ENCODE measurements at places on chromosomes 3 and 15.

GRCh38 chr3:160130071-160130470 is 95.2 kb upstream of the C3orf80 start:
- DNase-seq = no peak

DNA sequence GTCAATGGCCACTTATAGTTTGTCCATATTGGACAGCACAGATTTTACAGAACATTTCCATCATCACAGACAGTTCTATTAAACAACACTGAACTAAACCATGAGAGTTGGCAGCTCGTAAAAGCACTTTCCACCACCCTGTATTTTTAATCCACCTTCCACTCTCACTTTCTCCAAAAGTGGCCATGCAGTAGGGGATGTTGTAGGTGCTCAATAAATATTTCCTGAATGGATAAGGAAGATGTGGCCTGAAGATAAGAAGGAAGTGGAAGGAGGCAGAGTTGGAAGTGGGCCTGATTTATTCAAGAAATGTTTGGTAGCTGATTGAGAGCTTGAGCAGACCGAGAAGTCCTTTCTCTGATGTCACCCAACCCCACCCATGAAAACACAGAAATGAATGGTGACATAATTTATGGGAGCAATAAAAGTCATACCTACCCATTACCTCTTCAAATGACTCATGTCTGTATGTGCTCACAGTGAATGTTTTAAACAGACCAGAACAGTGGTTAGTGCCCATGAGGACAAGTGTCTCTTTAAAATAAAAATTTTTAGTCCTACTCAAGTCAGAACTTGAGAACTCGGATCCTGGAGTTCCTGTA is 39.6 kb upstream of the CTNNB1 start:
- DNase-seq = peak; percentile 92

GRCh38 chr3:141249041-141249440 is 17.4 kb downstream of the PXYLP1 start:
- DNase-seq = no peak

DNA sequence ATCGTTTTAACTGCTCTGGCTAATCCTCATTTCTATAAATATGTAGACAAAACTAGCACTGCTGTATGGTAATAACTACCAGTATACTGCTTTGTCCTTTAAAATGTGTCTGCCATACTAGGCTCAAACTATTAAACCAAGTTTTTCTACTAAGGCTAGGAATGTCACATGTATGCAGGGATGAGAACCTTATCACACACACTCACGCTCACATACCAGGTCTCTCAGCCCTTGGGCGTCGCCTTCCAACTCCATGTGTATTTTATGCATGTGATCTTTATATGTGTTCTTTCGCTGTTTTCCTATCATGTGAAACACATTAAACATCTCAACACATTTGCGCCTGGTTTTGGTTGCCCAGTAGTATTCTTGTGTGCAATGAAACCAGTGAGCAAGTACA is 32.6 kb downstream of the ATP2C1 start:
- DNase-seq = no peak

DNA sequence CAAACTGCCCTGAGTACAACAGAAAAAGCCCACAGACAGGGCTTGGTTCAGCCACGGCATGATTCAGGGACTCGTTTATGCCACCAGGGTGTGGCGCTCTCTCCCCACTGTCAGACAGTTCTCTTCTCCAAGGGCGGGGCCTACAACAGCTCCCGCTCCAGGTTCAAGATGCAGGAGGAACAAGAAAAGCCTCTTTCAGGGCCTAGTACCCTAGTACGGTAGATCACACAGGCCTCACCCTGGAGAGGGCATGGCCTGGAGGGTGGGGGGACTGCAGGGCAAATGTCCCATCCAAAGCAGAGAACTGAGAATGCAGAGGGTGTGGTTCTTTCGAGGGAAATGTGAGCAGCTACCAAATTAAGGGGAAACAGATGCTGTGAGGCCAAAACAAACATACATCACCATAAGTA is 12.0 kb downstream of the MESD start:
- DNase-seq = no peak

GRCh38 chr3:61638741-61639140 is 77.4 kb downstream of the PTPRG start:
- no peak for DNase-seq

GRCh38 chr3:37456270-37456708 is 281.9 kb upstream of the LRRFIP2 start:
- DNase-seq = no peak

DNA sequence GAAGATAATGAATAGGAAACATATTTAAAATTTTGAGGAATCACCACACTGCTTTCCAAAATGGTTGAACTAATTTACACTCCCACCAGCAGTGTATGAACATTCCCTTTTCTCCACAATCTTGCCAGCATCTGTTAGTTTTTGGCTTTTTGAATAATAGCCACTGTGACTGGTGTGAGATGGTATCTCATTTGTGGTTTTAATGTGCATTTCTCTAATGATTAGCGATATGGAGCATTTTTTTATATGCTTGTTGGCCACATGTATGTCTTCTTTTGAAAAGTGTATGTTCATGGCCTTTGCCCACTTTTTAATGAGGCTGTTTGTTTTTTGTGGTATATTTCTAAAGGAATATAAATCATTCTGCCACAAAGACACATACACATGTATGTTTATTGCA is 166.3 kb downstream of the NECTIN3 start:
- no peak for DNase-seq

DNA sequence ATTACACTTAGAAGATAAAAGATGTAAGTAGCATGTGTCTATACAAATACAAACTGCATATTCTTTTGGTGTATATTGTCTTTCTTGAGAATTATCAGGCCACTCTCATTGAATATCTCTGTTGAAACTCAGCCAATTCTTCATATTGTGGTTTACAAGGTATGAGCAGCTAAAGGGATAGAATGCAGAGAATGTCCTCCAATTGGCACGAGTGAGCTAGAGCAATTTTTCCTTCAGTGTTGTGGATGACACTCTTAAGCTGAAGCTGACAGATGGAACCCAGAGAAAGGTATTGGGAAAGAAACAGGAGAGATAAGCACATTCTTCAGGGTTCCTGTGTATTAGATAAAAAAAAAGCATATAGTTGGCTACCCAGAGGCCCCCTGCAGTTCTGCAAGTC is 453.1 kb downstream of the EPHA3 start:
- DNase-seq = no peak

DNA sequence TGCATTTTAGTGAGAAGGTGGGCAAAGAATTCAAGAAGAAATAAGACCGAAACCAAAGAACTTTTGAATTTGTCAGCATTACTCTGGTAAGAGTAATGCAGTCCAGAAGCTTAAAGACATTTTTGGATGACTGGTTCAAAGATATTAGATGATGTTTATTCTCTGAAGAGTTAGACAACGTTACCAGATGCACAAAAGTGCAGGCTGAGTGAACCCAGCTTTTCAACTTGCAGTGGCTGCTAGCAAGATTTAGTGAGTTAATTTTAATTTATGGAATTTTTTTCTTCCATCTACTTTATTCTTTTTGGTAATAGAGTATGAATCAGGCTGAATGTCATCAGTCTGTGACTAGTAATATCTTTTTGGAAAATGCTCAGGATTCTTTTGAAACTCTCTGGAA is 267.3 kb upstream of the AZI2 start:
- no peak for DNase-seq

DNA sequence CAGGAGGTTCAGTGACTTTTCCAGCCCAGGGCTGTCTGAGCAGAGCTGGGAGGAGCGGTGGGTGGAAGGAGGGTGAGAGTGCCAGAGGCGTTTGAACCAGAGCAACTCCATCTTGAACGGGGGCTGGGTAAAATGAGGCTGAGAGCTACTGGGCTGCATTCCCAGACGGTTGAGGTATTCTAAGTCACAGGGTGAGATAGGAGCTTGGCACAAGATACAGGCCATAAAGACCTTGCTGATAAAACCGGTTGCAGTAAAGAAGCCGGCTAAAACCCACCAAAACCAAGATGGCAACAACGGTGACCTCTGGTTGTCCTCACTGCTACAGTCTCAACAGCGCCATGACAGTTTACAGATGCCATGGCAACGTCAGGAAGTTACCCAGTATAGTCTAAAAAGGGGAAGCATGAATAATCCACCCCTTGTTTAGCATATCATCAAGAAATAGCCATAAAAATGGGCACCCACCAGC is 60.2 kb downstream of the ABTB1 start:
- no peak for DNase-seq

- DNase-seq = no peak
These were observed 147.2 kb downstream of the SSR3 start for GRCh38 chr3:156407617-156408225.

DNA sequence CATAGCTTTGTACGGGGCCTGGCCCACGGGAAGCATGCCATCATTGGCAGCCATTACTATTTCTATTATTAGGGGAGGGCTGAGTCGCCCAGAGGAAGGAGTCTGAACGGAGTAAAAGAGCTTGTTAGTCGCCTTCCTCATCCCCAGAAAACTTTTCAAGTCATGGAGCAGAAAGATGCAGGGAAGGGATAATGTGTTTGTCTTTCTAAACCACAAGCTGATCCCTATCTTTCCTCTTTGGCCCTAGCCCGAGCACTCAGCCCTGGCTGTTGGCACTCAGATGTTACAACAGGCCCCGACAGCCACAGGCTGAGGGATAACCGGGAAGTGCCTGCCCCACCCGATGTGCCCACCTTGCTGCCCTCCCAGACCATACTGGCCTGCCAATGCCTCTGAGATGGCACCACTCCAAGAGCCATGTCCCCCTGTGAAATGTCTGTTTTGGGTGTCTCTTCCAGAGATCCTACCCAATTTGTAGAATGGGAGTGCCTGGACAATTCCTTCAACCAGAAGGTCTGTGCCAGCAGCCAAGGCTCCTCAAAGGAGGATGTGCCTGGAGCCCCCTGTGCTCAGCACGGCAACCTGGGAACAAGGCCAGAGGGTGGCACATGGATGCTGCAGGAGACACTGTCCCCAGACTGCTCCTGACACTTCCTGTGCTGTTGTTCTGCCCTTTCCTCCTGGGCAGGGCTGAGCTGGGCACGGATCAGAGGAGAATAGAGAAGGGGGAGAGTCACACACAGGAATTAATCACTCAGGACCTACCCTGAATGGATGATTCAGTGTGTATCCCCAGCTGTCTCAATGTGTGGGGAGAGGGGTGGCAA is 10.8 kb downstream of the PAK6 start:
- DNase-seq = no peak

- no peak for DNase-seq
These were observed 1.3 kb upstream of the HRG start for GRCh38 chr3:186664506-186664905.

GRCh38 chr3:183527428-183528379 is 27.8 kb downstream of the KLHL6 start:
- DNase-seq = no peak

GRCh38 chr15:44781128-44781810 is 44.9 kb downstream of the TRIM69 start:
- no peak for DNase-seq

DNA sequence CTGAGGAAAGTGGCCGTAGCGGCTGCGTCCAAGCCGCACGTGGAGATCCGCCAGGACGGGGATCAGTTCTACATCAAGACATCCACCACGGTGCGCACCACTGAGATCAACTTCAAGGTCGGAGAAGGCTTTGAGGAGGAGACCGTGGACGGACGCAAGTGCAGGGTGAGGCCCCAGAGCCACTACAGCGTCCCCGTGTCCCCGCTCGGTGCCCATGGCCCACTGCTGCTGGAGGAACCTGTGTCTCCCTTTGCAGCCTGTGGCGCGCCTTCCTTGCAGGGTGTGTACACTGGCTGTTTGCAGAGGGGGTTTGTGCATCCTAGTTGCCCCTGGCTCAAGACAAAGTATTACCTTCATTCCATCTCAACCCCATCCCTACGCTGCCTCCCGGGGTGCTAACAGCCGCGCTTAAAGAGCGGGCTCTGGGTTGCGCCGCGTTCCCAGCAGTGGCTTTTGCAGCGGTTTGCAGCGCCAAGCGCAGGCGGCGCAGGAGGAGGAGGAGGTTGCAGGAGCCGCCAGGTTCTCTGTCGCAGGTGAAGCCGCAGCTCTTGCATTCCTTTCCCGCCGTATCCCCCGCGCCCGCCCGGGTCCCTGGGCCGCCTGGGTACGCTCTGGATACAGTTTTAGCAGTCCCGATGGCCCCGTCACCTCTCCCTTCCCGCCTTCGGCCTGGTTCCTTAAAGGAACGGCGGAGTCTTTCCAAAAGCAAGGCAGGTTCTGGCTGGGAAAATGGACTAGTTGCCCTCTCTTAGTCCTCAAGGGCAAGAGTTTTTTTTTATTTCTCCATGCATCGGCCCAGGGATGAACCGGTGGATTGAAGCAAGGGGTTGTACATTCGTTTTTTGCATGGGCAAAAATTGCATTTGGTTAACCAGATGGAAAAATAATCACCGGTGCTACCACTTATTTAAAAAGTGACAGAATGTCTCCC is 1.2 kb downstream of the CRABP1 start:
- no peak for DNase-seq

Measured in epithelial cell of prostate (primary cell).